ENCODE measurements at places on chromosomes 2 and 18. TPM values are rescaled to one million over a fixed set of nuclear protein-coding genes. Genes with fewer than 3 reads are reported as not detected.

AGXT gene
- total RNA-seq, result not detected

NAT8 gene
- not detected for total RNA-seq

CBLN2 gene
- total RNA-seq, result 0.46 TPM

PKDCC gene
- 4.3 TPM for total RNA-seq

RFX8 gene
- not detected for total RNA-seq

PIAS2 gene
- total RNA-seq, result 9.4 TPM

PAX3 gene
- 4.6 TPM for total RNA-seq

TCF7L1 gene
- total RNA-seq, result 2.4 TPM

FAP gene
- 8.7 TPM for total RNA-seq

FHL2 gene
- total RNA-seq, result 48.7 TPM

DPYSL5 gene
- total RNA-seq, result not detected

SESTD1 gene
- 11.2 TPM for total RNA-seq

TTR gene
- total RNA-seq, result not detected

EIPR1 gene
- total RNA-seq, result 22.6 TPM

DYNAP gene
- total RNA-seq, result not detected

SLC38A11 gene
- total RNA-seq, result 0.32 TPM

VWC2L gene
- not detected for total RNA-seq

MBD5 gene
- 13.5 TPM for total RNA-seq

SKA1 gene
- 0.68 TPM for total RNA-seq

ST8SIA5 gene
- total RNA-seq, result not detected

ERCC3 gene
- 23.7 TPM for total RNA-seq

TMEM200C gene
- 0.55 TPM for total RNA-seq

SPHKAP gene
- 0.13 TPM for total RNA-seq

SLC14A1 gene
- total RNA-seq, result 0.59 TPM

MPP4 gene
- total RNA-seq, result not detected

SPC25 gene
- not detected for total RNA-seq

HAAO gene
- total RNA-seq, result 2.9 TPM

ERFE gene
- total RNA-seq, result not detected

SERPINB3 gene
- 12.4 TPM for total RNA-seq

DOK6 gene
- total RNA-seq, result 0.42 TPM

LHCGR gene
- not detected for total RNA-seq

TMEM169 gene
- total RNA-seq, result 0.29 TPM

CTAGE1 gene
- total RNA-seq, result not detected

DCTN1 gene
- total RNA-seq, result 76.5 TPM

ATP6V1C2 gene
- 265 TPM for total RNA-seq

DTNB gene
- total RNA-seq, result 14.4 TPM

SIX3 gene
- total RNA-seq, result not detected

CCNT2 gene
- total RNA-seq, result 43.1 TPM

LAMA1 gene
- 0.91 TPM for total RNA-seq

TUBA3E gene
- not detected for total RNA-seq

IL1B gene
- 0.47 TPM for total RNA-seq

FLACC1 gene
- 0.42 TPM for total RNA-seq

MOCOS gene
- 2.3 TPM for total RNA-seq

PLCD4 gene
- total RNA-seq, result 0.42 TPM

RTP5 gene
- total RNA-seq, result not detected

FRZB gene
- 7.0 TPM for total RNA-seq

VWA3B gene
- total RNA-seq, result not detected

C2orf78 gene
- not detected for total RNA-seq

SCG2 gene
- 0.17 TPM for total RNA-seq

ERICH2 gene
- total RNA-seq, result not detected

DGUOK gene
- total RNA-seq, result 73.2 TPM
